ENCODE measurements at places on chromosomes 5 and 9.

GRCh38 chr5:176954050-176954449, 52.5 kb downstream of the UIMC1 start:
- DNase-seq, result no peak

- no peak for DNase-seq
Observed at GRCh38 chr5:35371951-35372426, 141.7 kb upstream of the PRLR start.

- no peak for DNase-seq
Observed at GRCh38 chr9:104142799-104143549, 48.9 kb downstream of the SMC2 start.

GRCh38 chr5:36060420-36060887, 6.2 kb downstream of the UGT3A2 start:
- no peak for DNase-seq

DNA sequence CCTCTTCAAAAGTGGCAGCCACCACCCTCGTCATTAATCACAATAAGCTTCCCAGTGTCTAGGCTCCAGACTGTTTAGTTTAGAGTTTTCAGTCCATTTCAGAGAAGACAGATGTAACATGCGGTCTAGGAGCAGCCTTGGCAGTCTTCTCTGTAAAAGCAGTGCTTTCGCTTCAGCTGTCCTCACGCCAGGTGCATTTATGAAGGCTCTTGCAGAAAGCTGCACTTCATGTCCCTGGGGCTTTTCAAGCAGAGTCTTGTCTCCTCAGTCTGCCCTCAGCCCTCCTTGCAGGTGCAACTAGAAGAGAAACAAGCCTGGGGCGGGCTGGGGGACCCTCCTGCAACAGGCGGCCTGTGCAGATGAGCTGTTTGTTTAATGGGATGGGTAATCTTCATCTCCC, 281.9 kb downstream of the DRD1 start:
- no peak for DNase-seq
